ENCODE measurements at places on chromosomes 2 and 18. TPM values are rescaled to one million over a fixed set of nuclear protein-coding genes. Genes with fewer than 3 reads are reported as not detected.

GRCh38 chr2:144362401-144362800 is 157.5 kb downstream of the ZEB2 start:
- no peak for DNase-seq

Gene HOXD11
- total RNA-seq = not detected

DNA sequence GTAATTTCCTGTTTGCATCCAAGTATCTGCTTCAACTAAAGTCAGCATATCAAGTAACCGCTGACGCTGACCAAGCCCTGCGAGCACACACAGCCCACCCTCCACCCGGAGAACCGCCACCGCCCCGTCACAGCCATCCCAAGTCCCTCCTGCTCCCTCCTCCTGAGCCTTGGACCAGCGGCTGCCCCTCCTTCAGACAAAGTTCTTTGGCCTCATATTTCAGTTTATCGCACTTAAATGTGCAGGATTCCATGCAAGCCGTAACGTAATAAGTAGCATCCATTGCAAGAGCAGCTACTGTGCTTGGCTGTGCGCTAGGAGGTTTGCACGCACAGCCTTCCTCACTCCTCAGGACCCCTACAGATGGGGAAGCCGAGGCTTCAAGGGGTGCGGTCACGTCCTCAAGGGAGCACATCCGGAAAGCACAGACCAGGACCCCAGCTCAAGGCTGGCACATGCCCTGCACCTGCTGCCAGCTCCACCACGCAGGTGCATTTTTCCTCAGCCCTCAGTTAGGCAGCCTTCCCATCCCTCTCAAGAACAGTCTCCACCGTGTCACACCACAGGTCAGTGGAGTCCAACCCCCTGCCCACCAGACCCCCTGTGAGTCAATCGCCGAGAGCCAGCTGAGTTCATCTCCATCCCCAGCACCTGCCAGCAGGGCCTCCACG is 17.1 kb downstream of the PXDN start:
- DNase-seq = peak; percentile 1

Gene GDF7
- total RNA-seq = 3.4 TPM

Gene VSNL1
- 1,030 TPM for total RNA-seq

DNA sequence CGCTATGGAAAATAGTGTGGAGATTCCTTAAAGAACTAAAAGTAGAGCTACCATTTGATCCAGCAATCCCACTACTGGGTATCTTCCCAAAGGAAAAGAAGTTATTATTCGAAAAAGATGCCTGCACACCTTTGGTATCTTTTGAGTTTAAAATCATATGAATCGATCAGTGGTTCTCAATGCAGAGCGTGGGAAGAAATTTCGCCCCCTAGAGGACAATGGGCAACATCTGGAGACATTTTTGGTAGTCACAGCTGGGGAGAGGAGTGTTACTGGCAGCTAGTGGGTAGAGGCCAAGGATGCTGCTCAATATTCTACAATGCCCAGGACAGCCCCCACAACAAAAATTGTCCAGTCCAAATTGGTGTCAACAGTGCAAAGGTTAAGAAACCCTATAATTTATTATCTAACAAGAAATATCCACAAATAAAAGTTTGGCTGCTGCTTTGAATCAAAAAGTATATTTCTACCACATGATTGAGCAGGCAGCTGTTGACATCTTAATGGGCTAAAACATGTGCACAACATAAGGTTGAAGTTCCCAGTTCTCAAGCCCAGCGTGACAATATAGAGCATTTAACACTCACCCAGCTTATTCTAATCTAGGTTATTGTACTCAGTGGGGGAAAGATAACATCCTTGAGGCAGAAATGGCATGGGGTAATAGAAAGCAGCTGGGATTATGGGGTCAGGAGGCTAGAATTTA is 425.7 kb downstream of the LRATD1 start:
- no peak for DNase-seq

DNA sequence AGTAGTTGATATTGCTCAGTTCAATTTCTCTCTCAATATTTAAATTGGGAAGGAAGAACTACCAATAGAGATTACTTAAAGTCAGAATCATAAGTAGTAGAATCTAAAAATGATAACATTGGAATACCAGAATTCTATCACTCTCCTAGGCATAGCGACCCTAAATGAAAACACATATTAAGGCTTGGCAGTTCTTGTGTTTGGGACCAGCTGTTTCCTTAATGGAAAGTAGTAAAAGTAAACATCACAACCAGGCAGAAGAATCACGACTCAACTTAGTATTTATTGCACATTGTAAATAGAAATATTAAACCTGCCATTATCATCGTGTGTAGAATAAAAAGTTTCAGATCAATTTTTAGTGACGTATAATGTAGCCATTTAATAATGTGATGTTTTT is 117.5 kb downstream of the SPHKAP start:
- DNase-seq = no peak

Gene TFPI
- 5.3 TPM for total RNA-seq

- DNase-seq = no peak
Measured at GRCh38 chr2:240579771-240580614, 6.5 kb upstream of the CAPN10 start.

DNA sequence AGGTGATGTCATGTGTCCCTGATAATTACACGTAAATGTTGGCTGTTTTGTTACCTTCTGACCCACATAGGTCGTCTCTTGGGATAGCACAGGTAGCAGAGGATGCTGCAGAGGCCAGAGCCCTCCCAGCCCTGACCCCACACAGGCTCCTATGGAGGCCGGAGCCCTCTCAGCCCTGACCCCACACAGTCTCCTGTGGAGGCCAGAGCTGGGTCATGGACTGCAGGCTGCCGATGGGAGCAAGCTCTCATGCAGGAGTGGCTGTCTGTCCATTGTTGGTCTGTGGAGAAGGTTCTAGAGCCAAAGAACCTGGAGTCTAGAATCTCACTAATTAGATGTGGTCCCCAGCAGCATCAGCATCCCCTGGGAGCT is 155.5 kb downstream of the LDLRAD4 start:
- no peak for DNase-seq

GRCh38 chr2:133717497-133717896 is 149.2 kb upstream of the NCKAP5 start:
- no peak for DNase-seq

- DNase-seq = no peak
Measured at GRCh38 chr2:144325086-144325485, 194.8 kb downstream of the ZEB2 start.

DNA sequence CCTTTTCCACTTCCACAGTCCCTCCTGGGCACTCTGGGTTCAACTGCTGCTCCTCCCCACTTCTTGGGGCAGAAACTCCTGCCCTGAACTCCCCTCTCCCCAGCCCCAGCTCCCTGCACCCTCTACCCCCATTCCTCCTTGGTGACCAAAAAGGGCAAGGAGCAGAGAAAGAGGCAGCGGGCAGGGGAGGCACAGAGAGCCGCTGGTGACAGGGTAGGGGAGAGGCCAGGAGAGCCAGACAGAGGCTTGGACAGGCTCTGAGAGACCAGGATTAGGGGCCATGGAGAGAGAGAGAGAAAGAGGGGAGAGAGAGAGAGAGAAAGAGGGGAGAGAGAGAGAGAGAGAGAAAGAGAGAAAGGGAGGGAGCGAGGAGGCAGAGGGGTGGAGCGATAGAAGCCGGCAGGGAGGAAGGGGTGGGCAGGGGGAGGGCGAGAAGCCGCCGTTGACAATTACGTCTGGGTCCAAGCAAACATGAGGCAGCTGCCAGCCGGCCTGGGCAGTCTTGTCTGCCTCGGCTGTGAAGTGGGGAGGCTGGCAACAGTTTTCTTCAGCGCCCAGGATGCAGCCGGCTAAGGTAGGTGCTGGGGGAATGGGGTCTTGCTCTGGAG is at the start of gene KCNIP3:
KCNIP3 (plus strand) TSS at position 468 of the 608 bp plus-strand sequence; CDS start at position 560, 92 bp downstream.
- DNase-seq = peak; percentile 84

DNA sequence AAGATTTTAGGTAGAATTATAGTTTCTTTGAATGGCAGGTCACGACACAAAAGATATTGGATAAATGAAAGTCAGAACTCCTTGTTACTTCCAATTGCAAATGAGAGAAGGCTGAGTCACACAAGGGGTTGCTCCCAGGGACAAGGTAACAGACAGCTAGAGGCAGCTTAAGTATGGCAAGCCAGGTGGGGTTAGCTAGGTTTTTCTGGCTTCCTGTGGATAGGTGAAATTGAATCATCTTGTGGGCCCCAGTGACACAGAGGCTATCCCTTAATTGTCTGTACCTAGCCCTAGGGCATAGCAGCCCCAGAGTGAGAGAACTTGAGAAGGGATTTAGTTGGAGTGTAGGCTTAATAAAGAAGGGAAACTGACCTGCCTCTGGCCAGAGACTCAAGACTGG is 407.7 kb upstream of the SLC8A1 start:
- DNase-seq = no peak

Gene DUSP19
- total RNA-seq = 12.3 TPM

Gene CREG2
- 183 TPM for total RNA-seq

- no peak for DNase-seq
Measured at GRCh38 chr2:86253424-86253823, 54.2 kb downstream of the MRPL35 start.

GRCh38 chr2:25000503-25001324 is 29.0 kb upstream of the DNAJC27 start:
- no peak for DNase-seq

DNA sequence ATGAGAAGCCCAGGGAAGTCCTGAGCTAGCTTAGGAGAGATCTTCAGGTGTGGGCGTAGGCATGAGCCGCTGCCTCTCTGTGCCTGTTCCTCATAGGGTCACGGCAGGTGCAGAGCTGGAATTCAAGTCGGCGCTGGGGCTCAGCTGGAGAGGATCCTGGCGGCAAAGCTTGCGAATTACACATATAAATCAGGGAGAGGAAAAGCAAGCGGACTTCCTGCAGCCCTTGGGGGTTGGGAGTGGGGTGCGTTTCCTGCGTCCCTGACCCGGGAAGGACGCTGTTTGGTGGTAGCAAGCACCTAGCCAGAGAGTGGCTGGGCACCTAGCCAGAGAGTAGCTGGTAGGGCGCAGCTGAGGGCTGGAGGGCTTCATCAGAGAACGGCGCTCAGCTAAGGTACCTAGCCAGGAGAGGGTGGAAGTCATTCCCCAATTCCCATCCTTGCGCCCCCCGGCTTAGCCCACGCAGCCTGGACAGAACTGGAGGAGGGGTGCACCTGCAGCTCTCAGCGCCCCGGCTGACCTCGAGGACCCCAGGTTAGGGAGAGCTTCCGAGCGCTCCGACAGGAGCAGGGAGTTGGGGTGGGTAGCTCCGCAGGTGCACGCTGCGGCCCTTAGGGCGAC is 459 bp upstream of the EFR3B start:
- peak; percentile 26 for DNase-seq

DNA sequence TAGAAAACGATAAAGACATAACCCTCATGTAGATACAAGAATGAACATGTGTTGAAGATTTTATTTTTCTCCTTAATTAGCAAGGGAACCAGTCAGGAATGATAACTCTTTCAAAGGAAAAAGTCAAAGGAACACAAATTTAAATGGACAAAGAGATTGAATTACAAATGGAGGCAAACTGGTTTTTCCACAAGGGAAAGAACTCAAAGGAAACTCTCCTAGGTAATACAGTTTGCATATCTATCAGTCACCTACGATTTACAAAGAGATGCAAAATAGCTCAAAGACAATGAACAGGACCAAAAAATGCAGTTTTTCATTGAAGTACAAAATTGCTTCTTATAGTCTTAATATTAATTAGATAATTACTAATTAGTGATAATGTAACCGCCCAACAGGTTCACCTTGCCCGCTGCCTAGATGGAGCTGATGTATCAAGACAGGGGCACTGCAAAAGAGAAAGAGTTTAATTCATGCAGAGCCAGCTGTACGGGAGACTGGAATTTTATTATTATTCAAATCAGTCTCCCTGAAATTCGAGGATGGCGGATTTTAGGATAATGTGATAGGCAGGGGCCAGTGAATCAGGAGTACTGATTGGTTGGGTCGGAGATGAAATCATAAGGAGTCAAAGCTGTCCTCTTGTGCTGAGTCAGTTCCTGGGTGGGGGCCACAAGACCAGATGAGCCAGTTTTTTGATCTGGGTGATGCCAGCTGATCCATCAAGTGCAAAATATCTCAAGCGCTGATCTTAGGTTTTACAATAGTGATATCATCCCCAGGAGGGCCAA is 151.0 kb downstream of the TMEM17 start:
- DNase-seq = no peak

GRCh38 chr18:6018671-6019070 is 123.3 kb upstream of the TMEM200C start:
- no peak for DNase-seq

Gene LCT
- total RNA-seq = not detected

Gene FAM168B
- 173 TPM for total RNA-seq

Gene ELP2
- 85.4 TPM for total RNA-seq

DNA sequence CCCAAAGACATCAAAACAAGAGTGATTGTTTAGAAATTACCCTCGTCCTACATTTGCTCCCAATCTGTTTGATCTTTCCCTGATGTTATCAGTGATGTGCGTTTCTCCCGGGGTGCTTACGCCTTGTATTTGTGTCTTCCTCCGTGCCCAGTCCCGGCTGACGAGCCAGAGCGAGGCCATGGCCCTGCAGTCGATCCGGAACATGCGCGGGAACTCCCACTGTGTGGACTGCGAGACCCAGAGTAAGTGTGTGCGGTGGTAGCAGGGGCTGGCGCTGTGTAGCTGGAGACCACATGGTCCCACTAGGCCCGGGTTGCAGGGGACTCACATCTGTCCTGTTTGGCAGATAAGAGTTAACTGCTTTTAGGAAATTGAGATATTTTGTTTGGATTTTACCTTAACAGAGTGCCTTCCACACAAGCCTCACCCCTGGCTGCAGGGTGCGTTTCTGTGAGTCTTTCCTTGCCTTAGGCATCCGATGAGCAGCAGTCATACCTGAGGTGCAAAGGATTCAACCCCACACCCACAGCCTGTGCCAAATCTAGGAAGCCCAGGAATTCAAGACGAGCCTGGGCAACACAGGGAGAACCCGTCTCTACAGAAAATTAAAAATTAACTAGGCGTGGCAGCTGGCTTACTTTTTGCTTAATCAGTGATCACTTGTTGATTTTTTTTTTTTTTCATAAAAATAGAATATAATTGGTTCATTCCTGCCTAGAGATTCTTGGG is 127.4 kb downstream of the GBX2 start:
- DNase-seq = no peak

Gene CYS1
- total RNA-seq = 3.8 TPM

- DNase-seq = peak; percentile 88
Measured at GRCh38 chr18:48589797-48590519, 51.1 kb downstream of the CTIF start.

Gene POTEJ
- total RNA-seq = not detected

- no peak for DNase-seq
Measured at GRCh38 chr2:145739681-145740080, 1219.8 kb upstream of the ZEB2 start.

DNA sequence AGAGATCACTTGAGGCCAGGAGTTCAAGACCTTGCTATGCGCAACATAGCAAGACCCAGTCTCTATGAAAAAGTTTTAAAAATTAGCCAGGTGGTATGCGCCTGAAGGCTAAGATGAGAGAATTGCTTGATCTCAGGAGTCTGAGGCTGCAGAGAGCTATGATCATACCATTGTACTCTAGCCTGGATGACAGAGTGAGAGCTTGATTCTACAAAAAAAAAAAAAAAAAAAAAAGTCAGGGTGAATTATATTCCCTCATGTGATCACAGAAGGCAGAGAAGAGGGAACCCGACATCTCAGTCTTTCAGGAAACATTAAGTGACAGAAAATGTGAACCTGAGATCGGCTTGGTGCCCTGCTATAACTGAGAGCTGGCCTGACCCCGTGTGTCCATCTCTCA is 171.2 kb upstream of the MSH6 start:
- DNase-seq = no peak
